ENCODE measurements at places on chromosomes 12 and 14. TPM values are rescaled to one million over a fixed set of nuclear protein-coding genes. Genes with fewer than 3 reads are reported as not detected.

- H3K36me3 ChIP-seq = no peaks in the 10 kb centered on the region
- no peaks in the 10 kb centered on the region for H3K4me1 ChIP-seq
- H3K4me3 ChIP-seq = no peak overlapping the region
- no peak overlapping the region for H3K27ac ChIP-seq
- H3K27me3 ChIP-seq = no peaks in the 10 kb centered on the region
- DNase-seq = peak; percentile 64
Observed at GRCh38 chr14:104477666-104478380, 101.7 kb upstream of the C14orf180 start.

Gene FOXN4
- not detected for total RNA-seq

Gene PAPLN
- 18.0 TPM for total RNA-seq

Gene KLHL33
- not detected for total RNA-seq

DNA sequence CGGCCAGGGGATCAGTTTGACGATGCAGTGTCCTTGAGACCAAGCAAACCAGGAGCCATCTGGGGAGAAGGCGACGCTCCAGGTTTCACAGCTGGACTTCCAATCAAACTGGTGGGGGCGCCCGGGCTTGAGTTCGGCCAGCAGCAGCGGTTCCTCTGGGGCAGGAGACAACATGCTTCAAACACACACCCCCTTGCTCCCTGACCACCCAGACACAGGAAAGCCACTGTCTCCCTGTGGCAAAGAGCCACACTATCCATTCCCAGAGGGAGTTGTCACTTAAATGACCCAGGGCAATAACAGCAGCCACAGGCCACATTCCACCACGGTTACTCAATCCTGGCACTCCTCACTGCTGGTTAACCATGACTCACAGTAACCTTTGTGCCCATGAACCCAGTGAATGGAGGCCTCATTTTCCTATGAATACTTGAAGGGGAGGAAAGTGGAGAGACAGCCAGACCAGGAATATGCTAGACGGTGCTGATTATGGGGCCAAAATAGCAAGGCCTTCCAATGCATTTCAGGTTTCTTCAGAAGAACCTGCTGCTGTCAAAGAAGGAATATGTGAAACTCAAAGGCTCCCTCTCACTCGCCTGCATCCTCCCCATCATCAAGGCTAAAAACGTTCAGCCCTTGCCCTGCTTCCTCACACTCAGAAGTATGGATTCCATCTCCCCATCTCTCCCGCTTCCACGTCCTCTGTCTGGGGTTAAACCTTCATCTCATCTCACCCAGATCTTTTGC, 8.5 kb downstream of the WSB2 start:
- peaks cover 50% of the 10 kb centered on the region for H3K36me3 ChIP-seq
- H3K4me1 ChIP-seq = peaks cover 41% of the 10 kb centered on the region
- no peaks in the 10 kb centered on the region for H3K27me3 ChIP-seq
- DNase-seq = peak; percentile 90
- no peak overlapping the region for H3K4me3 ChIP-seq

GRCh38 chr12:69925291-69925690, 100.3 kb downstream of the MYRFL start:
- H3K27ac ChIP-seq = no peak overlapping the region
- no peaks in the 10 kb centered on the region for H3K27me3 ChIP-seq
- H3K4me1 ChIP-seq = no peaks in the 10 kb centered on the region
- H3K36me3 ChIP-seq = no peaks in the 10 kb centered on the region
- no peak for DNase-seq

- H3K27ac ChIP-seq = peak within 1 kb of the TSS; percentile 92
- peak within 1 kb of the TSS; percentile 87 for H3K4me3 ChIP-seq
- no peaks in the 10 kb centered on the region for H3K27me3 ChIP-seq
- H3K36me3 ChIP-seq = peaks cover 3% of the 10 kb centered on the region
- DNase-seq = peak; percentile 85
Observed at GRCh38 chr12:389142-390096, at the start of gene KDM5A. Gene KDM5A (minus strand): TSS chr12:389320. CDS start chr12:389091, 229 bp downstream.

Gene B3GNT4
- total RNA-seq = not detected

DNA sequence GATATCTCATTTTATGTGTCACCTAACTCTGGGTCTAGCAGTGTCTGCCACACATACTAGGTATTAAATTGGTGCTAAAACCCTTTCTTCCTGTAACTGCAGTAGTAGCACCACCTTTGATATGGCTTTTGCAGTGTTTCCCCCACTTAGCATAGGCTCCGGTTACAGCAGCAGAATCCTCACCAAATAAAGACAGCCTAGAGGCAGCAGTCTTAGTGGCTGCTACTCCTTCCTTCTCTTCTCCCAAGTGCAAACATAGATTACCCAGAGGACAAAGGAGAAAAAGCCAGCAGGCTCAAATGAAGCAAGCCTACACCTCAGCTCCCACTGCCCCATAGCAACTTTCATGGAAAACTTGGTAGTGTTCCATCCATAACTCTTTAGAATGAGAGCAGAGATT, 30.1 kb upstream of the ABCC9 start:
- no peak overlapping the region for H3K27ac ChIP-seq
- H3K4me3 ChIP-seq = no peak overlapping the region
- no peaks in the 10 kb centered on the region for H3K27me3 ChIP-seq

Gene PLEK2
- total RNA-seq = 3.6 TPM

Measured in upper lobe of left lung (tissue), 6 donors.